ENCODE measurements at places on chromosomes 3 and 15. TPM values are rescaled to one million over a fixed set of nuclear protein-coding genes. Genes with fewer than 3 reads are reported as not detected.

Gene IQCF5
- total RNA-seq = not detected

DNA sequence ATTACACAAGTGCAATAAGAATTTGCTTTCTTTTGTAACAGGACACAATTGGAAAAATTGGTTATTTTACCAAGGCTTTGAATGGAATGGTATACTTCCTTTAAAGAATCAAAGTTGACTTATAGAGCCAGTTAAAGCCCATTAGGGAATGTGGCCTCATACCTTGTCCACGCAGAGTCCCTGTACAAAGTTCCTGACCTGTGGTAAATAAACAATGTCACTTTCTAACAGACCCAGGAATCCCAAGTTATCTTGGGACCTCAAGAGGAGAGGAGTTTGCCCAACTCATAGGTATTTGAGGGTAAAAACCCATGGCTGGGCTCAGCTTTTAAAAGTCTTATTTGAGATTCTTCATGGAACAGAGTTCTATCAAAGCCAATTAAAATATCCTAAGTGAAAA is 12.0 kb upstream of the NUP210 start:
- H3K4me1 ChIP-seq = peaks cover 12% of the 10 kb centered on the region
- H3K27me3 ChIP-seq = no peaks in the 10 kb centered on the region
- no peak overlapping the region for H3K27ac ChIP-seq
- H3K4me3 ChIP-seq = no peak overlapping the region

GRCh38 chr15:62877276-62877857 is 165.2 kb upstream of the TPM1 start:
- H3K4me3 ChIP-seq = no peak overlapping the region
- no peak overlapping the region for H3K27ac ChIP-seq
- peaks cover 9% of the 10 kb centered on the region for H3K4me1 ChIP-seq
- no peak for DNase-seq
- H3K36me3 ChIP-seq = no peaks in the 10 kb centered on the region

Gene ZBED2
- 360 TPM for total RNA-seq

- peaks cover 15% of the 10 kb centered on the region for H3K4me1 ChIP-seq
- H3K27ac ChIP-seq = no peak overlapping the region
- no peaks in the 10 kb centered on the region for H3K36me3 ChIP-seq
- H3K27me3 ChIP-seq = no peaks in the 10 kb centered on the region
These were observed 957.1 kb downstream of the FHIT start for GRCh38 chr3:60294181-60294580.

DNA sequence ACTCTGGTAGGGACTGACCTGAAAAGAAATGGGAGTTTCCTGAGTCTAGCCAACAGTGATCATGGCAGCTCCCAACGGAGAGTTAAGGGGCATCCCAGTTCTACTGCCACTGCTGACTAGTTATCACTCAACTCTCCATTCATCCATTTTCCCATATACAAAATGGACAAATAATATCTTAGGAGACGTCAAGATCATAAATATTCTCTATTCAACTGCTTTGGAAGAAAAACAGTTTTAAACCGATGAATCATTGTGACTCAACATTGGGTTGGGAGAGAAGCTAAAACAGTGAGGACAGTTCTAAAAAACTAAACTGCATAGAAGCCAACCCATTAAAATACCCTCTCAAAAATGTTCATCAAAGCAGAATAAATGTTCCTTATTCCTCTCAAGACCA is 57.6 kb upstream of the CHRM5 start:
- peaks cover 9% of the 10 kb centered on the region for H3K4me1 ChIP-seq
- no peak overlapping the region for H3K4me3 ChIP-seq
- DNase-seq = no peak
- no peaks in the 10 kb centered on the region for H3K36me3 ChIP-seq
- H3K27ac ChIP-seq = no peak overlapping the region
- no peaks in the 10 kb centered on the region for H3K27me3 ChIP-seq

GRCh38 chr3:171320750-171321558 is 139.3 kb downstream of the TNIK start:
- H3K27me3 ChIP-seq = no peaks in the 10 kb centered on the region
- H3K4me3 ChIP-seq = no peak overlapping the region
- peaks cover 11% of the 10 kb centered on the region for H3K4me1 ChIP-seq

- H3K4me3 ChIP-seq = no peak overlapping the region
- H3K4me1 ChIP-seq = no peaks in the 10 kb centered on the region
- H3K27me3 ChIP-seq = no peaks in the 10 kb centered on the region
- no peak for DNase-seq
These were observed 464.1 kb upstream of the RARB start for GRCh38 chr3:24963762-24964625.

- H3K27ac ChIP-seq = no peak overlapping the region
- H3K36me3 ChIP-seq = no peaks in the 10 kb centered on the region
- H3K4me1 ChIP-seq = peaks cover 3% of the 10 kb centered on the region
- no peak for DNase-seq
- H3K27me3 ChIP-seq = no peaks in the 10 kb centered on the region
These were observed 19.5 kb downstream of the DUSP7 start for GRCh38 chr3:52036829-52037228.

Gene RASGRF1
- not detected for total RNA-seq

- no peak for DNase-seq
- H3K27me3 ChIP-seq = peaks cover 9% of the 10 kb centered on the region
- H3K27ac ChIP-seq = no peak overlapping the region
- peak overlapping the region; percentile 17 for H3K4me3 ChIP-seq
- peaks cover 24% of the 10 kb centered on the region for H3K4me1 ChIP-seq
- no peaks in the 10 kb centered on the region for H3K36me3 ChIP-seq
These were observed 42.1 kb downstream of the PRTG start for GRCh38 chr15:55700876-55701275.

Gene AGTR1
- not detected for total RNA-seq

Gene ZDHHC19
- total RNA-seq = not detected

GRCh38 chr3:23302271-23302670 is 99.1 kb downstream of the UBE2E2 start:
- H3K27ac ChIP-seq = no peak overlapping the region

DNA sequence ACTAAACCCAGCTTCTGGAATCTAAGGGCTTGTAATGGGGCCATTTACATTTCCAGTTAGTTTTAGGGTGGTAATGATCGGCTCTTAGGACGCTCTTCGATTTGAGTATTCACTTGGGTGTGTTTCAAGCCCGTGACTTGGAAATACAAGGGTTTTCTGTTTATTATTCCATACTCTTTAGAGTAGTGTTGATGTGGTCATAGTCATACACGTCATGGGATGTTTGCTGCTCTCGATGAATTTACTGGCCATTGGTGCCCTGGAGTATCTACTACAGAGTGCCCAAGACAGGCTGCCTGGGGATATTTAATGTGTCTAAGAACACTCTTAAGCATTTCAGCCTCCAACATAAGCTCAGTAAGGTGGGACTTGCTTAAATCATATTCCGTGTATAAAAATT is 64.1 kb downstream of the PTPRG start:
- no peaks in the 10 kb centered on the region for H3K27me3 ChIP-seq
- DNase-seq = no peak
- H3K4me1 ChIP-seq = no peaks in the 10 kb centered on the region
- H3K27ac ChIP-seq = no peak overlapping the region

Gene CHRM5
- not detected for total RNA-seq

Gene GPR27
- 2.5 TPM for total RNA-seq

Gene KCNAB1
- not detected for total RNA-seq

- no peaks in the 10 kb centered on the region for H3K27me3 ChIP-seq
- H3K4me3 ChIP-seq = peak overlapping the region; percentile 74
- H3K36me3 ChIP-seq = peaks cover 2% of the 10 kb centered on the region
These were observed 34.6 kb downstream of the BTD start for GRCh38 chr3:15636028-15636709.

Gene FETUB
- not detected for total RNA-seq

GRCh38 chr3:143600756-143601718 is 247.2 kb downstream of the SLC9A9 start:
- no peak overlapping the region for H3K4me3 ChIP-seq
- DNase-seq = no peak
- H3K27me3 ChIP-seq = no peaks in the 10 kb centered on the region
- H3K36me3 ChIP-seq = no peaks in the 10 kb centered on the region
- no peaks in the 10 kb centered on the region for H3K4me1 ChIP-seq

GRCh38 chr3:36455406-36455805 is 75.1 kb downstream of the STAC start:
- no peak overlapping the region for H3K4me3 ChIP-seq
- no peaks in the 10 kb centered on the region for H3K27me3 ChIP-seq
- DNase-seq = no peak
- no peaks in the 10 kb centered on the region for H3K36me3 ChIP-seq
- no peak overlapping the region for H3K27ac ChIP-seq

GRCh38 chr3:183517607-183518006 is 37.9 kb downstream of the KLHL6 start:
- no peak overlapping the region for H3K27ac ChIP-seq
- H3K36me3 ChIP-seq = peaks cover 17% of the 10 kb centered on the region
- peak overlapping the region; percentile 47 for H3K4me3 ChIP-seq
- DNase-seq = no peak

- no peak overlapping the region for H3K4me3 ChIP-seq
- no peak overlapping the region for H3K27ac ChIP-seq
- no peaks in the 10 kb centered on the region for H3K4me1 ChIP-seq
- no peaks in the 10 kb centered on the region for H3K27me3 ChIP-seq
- no peak for DNase-seq
These were observed 427.3 kb downstream of the MFSD1 start for GRCh38 chr3:159229116-159229680.

- H3K27me3 ChIP-seq = no peaks in the 10 kb centered on the region
- no peaks in the 10 kb centered on the region for H3K36me3 ChIP-seq
- no peak overlapping the region for H3K27ac ChIP-seq
- H3K4me1 ChIP-seq = no peaks in the 10 kb centered on the region
These were observed 257.7 kb upstream of the AZI2 start for GRCh38 chr3:28606283-28606682.

DNA sequence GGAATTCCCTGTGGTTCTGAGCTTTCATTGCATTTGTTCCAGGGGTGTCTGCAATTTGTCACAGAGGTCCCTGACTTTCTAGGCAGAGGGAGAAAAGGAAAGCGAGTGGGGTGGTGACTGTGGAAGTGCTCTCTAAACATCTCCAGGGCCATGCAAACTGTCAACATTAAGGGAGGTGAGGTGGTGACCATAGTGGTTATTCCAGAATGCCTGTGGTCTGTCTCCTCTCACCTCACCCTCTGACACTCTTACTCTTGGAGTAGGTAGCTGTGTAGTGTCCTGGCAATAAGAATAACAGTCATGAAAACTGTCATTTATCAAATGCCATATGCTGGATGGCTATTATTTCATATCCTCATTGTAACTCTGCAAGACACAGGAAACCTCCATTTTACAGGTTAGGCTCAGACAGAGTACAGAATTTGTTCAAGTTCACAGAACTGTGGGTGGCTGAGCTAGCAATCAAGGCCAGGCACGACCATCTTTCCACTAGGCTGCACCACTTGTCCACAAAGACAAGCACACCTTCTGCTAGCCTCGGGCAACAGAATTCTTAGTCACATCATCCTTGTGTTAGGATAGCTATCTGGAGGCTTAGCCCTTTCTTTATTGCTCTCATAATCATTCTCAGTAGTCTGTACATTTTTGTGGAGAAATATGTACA is 179.4 kb downstream of the CD47 start:
- peaks cover 18% of the 10 kb centered on the region for H3K27me3 ChIP-seq
- peaks cover 24% of the 10 kb centered on the region for H3K4me1 ChIP-seq
- H3K36me3 ChIP-seq = no peaks in the 10 kb centered on the region
- H3K4me3 ChIP-seq = no peak overlapping the region

Gene CEP70
- 19.7 TPM for total RNA-seq

DNA sequence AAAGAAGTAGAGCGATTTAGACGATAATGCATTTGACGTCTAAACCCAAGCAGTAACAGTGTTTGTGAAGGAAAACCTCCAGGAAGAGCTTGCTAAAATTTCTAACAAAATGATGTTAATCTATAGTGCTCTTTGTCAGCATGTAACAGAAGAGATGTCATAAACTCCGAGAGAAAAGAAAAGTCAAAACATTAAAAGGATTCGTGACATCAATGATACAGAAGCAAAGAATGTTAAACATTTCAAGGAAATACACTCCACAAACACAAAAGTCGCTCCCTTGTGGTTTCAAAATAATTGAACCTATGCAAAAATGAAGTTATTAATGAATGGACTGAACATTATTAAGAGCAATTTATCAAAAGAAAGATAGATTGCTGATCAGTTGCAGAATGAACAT is 27.9 kb downstream of the AADAC start:
- H3K4me3 ChIP-seq = no peak overlapping the region
- peaks cover 6% of the 10 kb centered on the region for H3K27me3 ChIP-seq
- no peaks in the 10 kb centered on the region for H3K4me1 ChIP-seq
- no peaks in the 10 kb centered on the region for H3K36me3 ChIP-seq
- H3K27ac ChIP-seq = no peak overlapping the region

Data from activated T-cell treated with anti-CD3 and anti-CD28 coated beads, Interleukin-2, amount 50 U/mL, for 72 hours (primary cell).